Astrocyte (in vitro differentiated cells and primary cell): ENCODE measurements at places on chromosomes 1 and 21. TPM values are rescaled to one million over a fixed set of nuclear protein-coding genes. Genes with fewer than 3 reads are reported as not detected.
A peak's percentile ranks its signal among the peaks of the same experiment; 100 is the strongest.

The FOXD3 gene
- total RNA-seq = not detected in 2 replicates

The COL24A1 gene
- 2.6 and 5.6 TPM in 2 replicates for total RNA-seq

DNA sequence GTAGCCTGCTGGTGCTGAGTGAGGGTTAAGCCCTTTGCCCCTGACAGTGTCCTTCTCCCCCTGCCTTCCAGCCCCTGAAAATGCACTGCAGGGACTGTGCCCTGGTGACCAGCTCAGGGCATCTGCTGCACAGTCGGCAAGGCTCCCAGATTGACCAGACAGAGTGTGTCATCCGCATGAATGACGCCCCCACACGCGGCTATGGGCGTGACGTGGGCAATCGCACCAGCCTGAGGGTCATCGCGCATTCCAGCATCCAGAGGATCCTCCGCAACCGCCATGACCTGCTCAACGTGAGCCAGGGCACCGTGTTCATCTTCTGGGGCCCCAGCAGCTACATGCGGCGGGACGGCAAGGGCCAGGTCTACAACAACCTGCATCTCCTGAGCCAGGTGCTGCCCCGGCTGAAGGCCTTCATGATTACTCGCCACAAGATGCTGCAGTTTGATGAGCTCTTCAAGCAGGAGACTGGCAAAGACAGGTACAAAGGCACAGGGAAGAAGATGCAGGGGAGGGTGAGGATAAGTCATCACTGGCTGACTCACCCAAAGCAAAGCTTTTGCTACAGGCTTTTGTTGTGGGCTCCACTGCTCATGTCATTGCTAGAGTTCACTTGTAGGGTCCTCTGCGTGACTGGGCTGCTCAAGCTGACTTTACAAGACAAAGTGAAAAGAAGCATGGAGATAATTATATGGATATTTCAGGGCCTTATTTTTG, 174.9 kb downstream of the PIGK start:
- H3K4me1 ChIP-seq = peaks cover 6% of the 10 kb centered on the region
- H3K27ac ChIP-seq = no peak overlapping the region
- no peaks in the 10 kb centered on the region for H3K27me3 ChIP-seq
- DNase-seq = peak; percentile 12

GRCh38 chr21:17343055-17343454, 169.8 kb upstream of the CXADR start:
- H3K36me3 ChIP-seq = no peaks in the 10 kb centered on the region
- no peak overlapping the region for H3K4me3 ChIP-seq
- no peaks in the 10 kb centered on the region for H3K4me1 ChIP-seq

DNA sequence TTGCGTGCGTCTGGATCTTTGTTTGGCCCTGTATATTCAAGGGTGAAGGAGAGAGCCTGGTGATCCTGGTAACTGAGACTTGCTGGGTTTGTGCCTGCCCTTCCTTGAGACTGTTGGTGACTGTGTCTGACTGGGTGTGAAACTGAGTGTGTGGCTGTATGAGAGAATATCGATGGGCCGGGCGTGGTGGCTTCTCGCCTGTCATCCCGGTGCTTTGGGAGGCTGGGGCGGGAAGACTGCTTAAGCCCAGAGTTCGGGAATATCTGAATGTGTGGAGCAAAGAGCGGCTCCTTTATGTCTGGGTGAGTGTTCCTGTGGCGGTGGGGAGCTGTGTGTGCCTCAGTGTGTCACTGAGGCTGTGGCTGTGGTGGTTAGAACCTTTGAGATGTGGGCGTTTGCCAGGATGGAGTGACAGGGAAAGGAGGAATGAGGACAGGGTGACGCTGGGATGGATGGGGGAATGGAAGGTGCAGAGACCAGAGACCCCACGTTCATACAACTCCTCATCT, 2.7 kb upstream of the MARCKSL1 start:
- peak overlapping the region; percentile 4 for H3K27ac ChIP-seq
- no peak overlapping the region for H3K4me3 ChIP-seq

GRCh38 chr1:119475866-119476439, 31.1 kb upstream of the HSD3B1 start:
- H3K27me3 ChIP-seq = no peaks in the 10 kb centered on the region
- DNase-seq = no peak
- no peaks in the 10 kb centered on the region for H3K36me3 ChIP-seq
- no peaks in the 10 kb centered on the region for H3K4me1 ChIP-seq
- no peak overlapping the region for H3K27ac ChIP-seq
